ENCODE measurements at places on chromosomes 2 and 18.

- no peak for DNase-seq
Measured at GRCh38 chr2:144385381-144385780, 134.5 kb downstream of the ZEB2 start.

- no peak for DNase-seq
Measured at GRCh38 chr2:98458207-98458606, 13.5 kb downstream of the INPP4A start.

DNA sequence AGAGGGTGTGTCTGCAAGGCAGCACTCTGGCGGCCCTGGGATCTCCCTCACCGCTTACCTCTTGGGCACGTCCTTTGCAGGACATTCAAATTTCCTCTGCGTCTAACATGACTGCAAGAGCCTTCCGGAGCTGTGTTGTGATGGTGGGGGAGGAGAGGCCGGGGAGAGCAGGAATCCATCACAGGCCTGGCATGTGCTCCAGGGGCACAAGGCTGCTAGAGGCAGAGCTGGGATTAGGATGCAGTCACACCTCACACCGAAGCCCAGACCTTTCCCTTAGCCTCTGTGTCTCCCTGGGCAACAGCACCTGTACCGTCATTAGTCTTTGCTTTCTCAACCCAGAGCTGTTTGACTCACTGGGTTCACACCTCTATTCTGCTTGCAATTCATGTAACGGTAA lies 111.3 kb downstream of the CMPK2 start:
- no peak for DNase-seq

DNA sequence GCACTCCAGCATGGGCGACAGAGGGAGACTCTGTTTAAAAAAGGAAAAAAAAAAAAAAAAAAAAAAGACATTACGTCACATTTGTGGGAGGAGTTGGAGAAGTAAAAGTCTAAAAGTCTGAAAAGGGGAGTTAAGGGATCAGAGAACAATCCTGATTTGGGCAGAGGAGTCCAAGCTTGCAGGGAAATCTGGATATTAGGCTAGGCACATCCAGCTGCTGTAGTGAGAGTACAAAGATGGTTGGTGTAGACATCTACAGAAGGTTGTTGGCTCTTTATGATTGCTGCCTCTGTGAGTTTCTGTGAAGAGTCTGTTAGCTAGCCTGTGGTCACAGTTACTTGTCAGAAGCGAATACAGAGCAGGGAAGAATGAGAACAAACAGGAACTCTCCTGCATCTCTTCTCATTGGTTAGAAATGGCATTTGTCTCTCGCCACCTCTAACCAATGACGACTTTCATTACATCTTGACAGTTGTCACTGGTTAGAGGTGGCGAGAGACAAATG lies 3.3 kb upstream of the OSBPL6 start:
- no peak for DNase-seq

GRCh38 chr18:38751898-38752297 lies 1186.3 kb upstream of the CELF4 start:
- DNase-seq: no peak

- DNase-seq: no peak
Measured at GRCh38 chr2:217568289-217568971, 434.4 kb downstream of the TNS1 start.

DNA sequence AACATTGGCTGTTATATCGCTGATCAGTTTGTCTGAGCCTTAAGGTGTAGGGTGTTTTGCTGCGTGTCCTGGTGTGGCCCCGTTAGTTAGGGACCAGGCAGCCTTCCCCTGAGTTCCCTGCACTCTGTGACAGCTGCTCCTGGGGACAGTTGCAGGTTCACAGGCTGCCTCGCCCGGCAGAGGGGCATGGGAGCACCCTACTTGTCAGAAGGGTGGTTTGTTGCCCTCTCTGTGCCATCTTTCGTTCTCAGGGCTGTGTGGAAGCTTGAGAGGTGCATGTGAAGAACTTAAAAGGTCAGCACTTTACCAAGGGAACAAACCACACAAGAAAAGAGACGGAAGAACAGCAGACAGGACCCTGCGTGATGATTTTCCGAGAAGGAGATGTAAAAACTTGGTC lies 159.6 kb downstream of the LDLRAD4 start:
- no peak for DNase-seq

DNA sequence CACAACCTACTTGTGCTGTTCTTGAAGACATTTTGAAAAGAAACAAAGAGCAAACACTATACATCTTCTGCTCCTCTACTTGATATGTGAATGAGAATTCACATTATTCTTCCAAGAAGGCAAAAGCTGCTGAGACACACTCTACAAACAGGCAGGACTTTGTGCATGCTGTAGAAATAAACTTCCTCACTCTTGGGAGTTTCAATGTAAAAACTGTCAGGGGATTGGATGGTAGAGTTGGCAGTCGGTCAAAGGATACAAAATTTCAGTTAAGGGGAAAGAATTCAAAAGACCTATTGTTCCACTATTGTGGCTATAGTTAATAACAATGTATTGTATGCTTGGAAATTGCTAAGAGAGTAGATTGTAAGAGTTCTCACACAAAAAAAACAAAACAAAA lies 196.3 kb downstream of the MC4R start:
- no peak for DNase-seq

DNA sequence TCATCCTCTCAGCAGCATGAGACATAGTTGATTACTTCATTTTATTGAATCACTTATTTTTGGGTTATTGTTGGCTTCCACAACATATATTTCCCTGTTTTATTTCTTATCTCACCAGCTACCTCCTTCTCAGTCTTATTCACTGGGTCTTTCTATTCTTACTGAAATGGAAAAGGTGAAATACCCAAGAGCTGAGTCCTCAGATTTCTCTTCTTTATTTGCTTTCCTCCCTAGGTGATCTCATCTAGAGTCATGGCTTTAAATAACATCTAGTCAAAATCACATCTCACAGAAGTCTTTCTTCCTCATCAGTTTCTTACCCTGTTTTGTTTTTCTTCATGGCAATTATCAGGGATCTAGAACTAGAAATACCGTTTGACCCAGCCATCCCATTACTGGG lies 105.0 kb upstream of the RBBP8 start:
- DNase-seq: no peak

- DNase-seq: no peak
Measured at GRCh38 chr2:68483011-68483410, 15.6 kb downstream of the APLF start.

DNA sequence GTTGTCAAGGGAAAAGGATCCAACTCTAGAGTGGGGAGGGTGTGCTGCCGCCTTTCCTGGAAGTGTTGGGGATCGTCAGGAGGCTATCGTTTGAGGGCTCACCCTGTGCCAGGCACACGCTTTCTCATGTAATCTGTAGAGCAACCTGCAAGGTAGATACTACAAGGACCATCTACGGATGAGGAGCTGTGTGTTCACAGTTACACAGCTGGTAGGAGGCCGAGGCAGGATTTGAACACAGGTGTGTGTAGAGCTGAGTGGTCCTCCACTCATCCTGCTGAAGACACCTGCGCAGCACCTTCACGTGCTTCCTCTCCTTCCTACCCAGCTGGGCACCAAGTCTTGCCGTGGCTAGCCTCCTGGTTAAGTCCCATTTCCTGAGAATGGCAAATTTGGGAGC lies 68.3 kb downstream of the MARCO start:
- no peak for DNase-seq

DNA sequence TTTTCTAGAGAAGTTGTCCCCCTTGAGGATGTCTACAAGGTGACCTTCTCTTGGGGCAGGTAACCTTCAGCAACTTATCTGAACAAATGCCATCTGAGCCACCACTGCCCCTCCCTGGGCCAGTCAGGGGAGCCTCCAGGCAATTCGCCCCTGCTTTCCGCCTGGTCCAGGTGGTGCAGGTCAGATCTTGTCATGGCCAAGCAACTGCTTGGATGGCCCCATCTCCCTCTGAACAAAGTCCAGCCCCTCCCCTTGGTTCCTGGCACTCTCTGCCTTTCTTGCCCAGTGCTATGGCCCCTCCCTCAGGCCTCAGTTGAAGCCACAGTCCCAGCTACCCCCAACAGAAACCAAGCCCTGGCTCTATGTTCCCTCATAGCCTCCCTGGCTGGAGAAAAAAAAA lies 138.7 kb downstream of the ALPK2 start:
- DNase-seq: no peak

DNA sequence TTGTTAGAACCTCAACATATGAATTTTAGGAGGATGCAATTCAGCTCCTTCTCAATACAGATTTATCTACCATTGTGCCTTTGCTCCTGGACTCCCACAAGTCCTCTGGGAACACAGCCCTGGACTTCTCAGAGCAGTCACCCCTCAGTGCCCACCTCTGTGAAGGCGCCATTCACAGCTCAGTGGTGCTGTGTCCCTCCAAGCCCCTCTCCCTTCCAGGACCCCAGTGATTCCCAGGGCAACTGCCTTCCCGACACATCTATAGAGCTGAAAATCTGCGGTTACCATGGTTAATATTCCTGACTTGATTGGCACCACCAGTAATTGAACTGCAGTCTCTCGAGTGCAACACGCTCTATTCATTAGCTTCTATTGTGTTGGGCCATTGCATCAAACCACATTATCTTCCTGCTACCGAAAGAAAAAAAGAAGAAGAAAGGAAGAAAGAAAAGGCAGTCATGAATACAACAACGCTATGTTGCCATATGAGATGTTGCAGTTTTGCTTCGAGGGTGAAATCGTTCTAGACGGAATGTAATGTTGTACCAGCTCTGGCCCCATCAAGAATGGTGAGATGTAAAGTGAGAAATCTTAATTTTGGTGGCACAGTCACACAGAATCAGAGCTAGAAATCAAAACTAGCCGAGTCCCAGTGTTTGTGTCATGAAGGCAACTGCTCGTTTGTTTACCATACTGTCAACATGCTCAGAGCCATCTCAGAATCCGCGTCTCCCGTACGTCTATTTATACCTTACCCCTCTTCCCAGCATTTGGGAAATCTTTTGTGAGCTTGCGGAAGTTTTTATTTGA lies 524.0 kb upstream of the ID2 start:
- no peak for DNase-seq

GRCh38 chr2:109170645-109171044 lies 41.6 kb downstream of the SH3RF3 start:
- DNase-seq: no peak

GRCh38 chr2:133500917-133501316 lies 67.3 kb downstream of the NCKAP5 start:
- DNase-seq: no peak

- DNase-seq: no peak
Measured at GRCh38 chr2:171174075-171174474, 13.4 kb upstream of the TLK1 start.

DNA sequence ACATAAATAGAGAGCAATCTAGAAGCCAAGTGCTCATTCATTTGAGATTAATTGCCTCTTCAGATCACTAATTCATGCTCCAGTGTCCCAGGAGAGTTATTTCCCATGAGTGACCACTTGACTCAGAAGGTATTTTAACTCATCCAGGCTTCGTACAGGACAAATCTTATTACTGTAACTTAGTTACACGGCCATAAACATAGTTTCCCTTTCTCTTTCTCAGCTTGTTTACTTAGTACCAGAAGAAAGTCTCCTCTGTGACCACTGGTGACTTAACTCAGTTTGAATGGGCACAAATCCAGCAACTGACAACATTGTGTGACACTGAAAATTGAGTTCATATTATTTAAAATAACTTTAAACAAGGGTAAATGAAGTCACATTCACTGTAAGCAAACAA lies 25.3 kb downstream of the MMADHC start:
- no peak for DNase-seq

DNA sequence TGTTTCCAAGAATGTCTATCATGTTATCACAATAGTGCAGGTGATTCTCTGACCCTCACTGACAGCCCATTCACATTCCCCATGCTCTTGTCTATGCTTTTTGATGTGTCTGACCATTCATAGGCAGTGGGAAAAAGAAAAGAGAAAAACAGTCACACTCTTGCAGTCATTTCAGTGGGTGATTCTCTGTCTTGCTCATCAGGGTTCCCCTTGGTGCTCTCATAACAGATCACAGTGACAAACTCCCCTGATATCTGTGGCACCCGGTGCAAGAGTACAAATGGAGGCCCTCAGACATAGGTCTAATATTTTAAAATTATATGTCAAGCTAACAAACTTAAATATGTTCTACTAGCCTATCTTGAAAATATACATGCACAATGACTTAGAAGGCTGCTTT lies 72.7 kb upstream of the PPP1CB start:
- DNase-seq: no peak

- no peak for DNase-seq
Measured at GRCh38 chr2:160835166-160835565, 325.1 kb upstream of the TANK start.

DNA sequence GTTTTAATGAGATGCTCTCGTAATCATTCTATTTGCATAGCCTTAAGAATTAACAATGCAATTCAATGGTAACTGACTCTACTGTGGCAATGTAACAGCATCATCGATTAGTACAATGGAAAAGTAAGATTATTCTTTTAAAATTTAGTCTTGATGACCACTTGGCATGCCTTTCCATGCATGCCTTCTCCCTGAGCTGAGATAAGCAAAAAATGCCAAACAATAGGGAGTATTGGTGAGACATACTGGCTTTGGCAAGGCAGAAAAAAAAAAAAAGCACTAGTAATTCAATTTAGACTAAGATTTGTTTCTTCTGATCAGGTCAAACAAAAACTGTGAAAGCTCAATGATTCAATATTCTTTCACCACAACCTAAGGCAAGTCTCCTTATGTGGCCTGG lies 110.8 kb upstream of the TRIB2 start:
- DNase-seq: no peak

DNA sequence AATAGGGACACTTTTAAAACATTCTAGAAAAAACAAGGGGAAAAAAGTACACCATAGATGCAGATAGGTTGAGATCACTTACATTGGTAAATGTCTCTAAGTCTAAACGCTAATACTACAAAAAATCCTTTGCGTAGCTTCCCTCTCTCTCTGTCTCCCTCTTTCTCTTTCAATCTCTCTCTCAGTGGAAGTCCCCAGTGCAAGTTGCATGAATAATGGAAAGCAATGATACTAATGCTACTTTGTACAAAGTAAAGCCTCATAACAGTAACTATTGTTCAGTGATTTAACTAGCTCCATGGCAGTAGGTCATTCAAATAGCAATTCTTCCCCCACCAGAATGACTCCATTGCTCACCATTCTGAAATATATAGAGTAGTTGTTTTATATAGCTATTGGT lies 12.8 kb downstream of the MEIS1 start:
- no peak for DNase-seq

DNA sequence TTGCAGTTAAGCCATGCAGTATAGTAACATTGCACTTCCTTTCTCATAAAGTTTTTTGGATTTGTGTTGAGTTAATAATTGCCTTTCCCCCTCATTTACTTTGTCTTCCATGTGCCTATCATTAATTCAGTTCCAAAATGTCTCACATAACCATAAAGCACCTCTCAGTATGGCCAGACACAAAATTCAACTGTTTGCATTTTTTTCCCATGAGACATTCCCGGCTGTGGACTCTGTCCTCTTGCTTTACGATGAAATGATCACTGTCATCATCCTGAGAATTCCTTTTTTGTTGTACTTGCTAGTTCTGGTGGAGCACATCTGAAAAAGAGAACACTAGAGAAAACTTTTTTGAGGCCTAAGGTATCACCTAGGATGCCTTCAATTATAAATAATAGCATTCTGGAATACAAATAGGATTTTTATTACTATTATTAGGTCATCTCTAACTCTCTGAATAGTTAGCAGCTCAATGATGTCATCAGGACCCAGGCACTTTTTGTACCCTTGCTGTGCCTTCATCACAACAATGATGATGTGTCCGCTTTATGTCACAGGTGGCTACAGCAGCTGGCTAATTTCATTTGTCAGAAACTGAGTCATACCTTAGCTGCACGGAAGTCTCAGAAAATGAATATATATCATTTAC lies 8.5 kb upstream of the ATP8B1 start:
- no peak for DNase-seq
